ENCODE measurements at places on chromosomes 2 and 18.

- no peak for DNase-seq
Measured at GRCh38 chr2:102417946-102418345, 5.0 kb upstream of the IL18RAP start.

DNA sequence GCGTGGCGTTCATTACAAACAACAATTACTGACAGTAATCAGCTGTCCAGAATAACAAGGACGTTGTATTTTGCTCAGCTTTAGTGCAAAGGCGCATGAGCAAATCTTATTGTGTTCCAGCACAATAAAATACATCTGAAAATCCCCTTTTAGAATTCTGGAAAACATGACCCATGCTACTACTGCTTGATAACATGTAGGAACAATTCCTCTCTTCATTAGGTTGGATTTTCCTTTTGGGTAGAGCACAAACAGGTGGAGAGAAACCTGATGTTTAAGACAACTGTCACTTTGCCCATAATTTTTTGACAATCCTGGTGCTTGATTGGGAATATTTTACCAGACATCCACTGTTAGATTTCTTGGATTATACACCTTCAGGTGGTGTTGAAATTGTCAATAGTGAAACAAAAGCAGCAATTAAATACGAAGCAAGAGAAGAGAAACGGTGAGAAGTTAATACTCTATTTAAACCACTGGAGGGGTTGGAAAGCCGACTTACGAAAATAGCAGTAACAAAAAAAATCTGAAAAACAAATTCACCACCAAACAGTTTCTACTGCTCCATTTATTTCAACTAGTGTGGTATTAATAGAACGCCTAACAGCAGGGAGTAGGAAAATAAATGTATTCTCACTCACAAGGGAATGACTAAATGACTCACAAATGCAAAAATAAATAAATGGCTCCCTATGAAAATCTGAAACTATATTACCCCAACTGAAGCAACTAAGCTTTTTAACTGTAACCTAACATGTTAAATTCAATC lies 102.7 kb downstream of the CPO start:
- DNase-seq, result no peak

DNA sequence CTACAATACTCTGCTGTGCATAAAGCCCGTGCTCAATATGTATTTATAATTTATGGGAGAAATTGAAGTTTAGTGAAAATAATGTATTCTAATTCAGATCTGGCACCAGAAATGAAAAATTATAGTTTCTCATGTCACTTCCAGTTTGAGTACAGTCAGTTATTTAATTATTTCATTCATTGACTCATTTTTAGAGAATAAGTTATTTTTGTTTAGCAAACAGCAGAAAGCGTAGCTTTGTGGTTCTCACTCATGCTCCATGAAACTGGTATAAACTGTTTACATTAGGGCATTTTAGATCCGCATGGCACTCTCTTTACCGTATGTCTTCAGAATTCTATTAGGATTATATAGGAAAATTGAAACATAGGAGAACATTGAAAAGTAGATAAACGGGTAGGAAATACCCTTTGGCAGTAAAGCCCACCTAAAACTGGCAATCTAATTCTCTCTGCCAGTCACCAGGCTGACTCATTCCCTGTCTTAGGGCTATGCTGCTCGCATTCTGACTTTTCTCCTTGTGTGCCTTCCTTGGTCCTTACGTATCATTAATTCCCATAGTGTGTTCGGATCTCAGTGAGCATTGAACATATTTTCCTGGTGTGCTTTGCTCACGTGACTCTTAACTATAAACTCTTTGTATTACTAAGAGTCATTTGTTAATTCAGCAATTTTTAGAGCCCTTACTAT lies 106.0 kb downstream of the ZNF236 start:
- DNase-seq, result no peak

DNA sequence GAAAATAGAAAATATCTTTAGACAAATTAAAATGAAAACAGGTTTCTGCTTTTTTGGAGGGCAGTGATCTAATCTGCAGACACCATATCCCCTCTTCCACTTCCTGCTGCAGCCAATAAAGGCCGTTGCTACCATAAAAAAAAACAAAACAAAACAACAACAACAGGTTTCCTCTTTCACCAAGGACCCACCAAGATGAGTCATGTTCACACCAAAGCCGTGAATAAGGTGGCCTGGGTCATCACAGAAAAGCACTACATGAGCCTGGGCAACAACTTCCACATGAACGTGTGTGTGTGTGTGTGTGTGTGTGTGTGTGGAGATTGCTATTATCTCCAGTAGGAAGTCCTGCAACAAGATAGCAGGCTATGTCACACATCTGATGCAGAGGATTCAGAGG lies 24.8 kb upstream of the TFCP2L1 start:
- DNase-seq, result peak; percentile 53

DNA sequence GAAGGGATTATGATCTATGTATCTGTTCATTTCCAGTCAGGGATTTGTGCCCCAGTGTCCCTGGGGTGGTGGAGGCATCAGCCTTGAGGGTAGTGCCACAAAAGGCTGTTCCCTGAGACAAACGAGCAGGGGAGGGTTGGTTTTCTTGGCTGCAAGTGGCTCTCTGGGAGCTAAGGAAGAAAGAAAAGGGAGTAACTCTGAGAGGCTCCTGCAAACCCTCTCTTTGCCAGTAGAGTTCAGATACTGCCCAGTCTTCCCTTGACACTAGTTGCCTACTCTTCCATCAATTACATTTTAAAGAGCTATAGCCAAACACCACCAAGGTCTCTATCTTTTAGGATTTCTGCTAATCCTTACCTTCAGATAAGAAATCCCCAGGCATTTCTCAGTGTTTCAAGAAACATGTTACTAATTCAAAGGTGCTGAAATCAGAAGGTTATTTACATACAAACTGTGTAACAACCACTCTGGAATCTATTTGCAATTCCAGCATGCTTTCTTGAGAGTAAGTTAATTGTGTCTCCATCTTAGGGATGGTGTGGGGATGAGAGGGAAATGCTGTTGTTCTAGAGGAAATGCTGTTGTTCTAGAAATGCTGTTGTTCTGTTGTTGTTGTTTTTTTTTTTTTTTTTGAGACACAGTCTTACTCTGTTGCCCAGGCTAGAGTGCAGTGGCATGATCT lies 18.7 kb upstream of the KCTD1 start:
- DNase-seq, result no peak

GRCh38 chr2:2638547-2639220 lies 307.6 kb upstream of the MYT1L start:
- DNase-seq, result no peak

DNA sequence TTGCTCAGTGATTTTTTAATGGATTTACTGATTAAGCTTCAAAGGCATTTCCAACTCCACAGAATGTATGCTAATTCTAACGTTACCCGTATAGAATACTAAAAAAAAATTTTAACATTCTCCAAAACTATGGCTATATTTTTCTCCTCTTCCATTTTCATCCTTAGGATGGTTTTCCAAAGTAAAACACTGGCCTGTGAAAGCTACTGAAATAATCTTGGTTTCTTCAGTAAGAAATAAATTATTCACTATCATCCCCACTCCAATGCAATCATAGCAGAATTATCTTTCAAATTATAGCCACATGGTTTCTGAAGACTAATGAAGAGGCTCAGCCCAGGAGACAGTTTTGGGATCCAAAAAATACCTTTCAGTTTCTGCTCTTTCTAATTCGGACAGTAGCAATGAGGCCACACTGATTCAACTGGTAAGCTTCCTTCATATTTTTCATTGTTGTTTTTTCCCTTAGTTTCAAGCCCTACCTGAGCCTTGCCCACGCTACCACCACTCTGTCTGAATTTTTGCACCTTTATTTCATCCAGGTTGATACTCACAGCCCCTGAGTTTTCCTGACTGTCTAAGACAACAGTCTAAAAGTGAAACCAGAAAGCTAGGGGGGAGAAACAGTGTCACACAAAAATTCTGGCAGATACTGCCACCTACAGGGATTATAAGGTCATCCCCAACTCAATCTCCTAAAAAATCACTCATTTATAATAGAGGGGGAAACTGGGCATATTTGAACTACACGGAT lies 887.9 kb downstream of the NRXN1 start:
- DNase-seq, result peak; percentile 61
